ENCODE measurements at places on chromosomes 2 and 18.

GRCh38 chr2:145110668-145111356 is 590.9 kb upstream of the ZEB2 start:
- DNase-seq: no peak

- peak; percentile 79 for DNase-seq
Observed at GRCh38 chr2:191150600-191151330, at the start of gene STAT4. STAT4 (minus strand) TSS chr2:191150994; CDS start chr2:191148203, 2,791 bp downstream.

- no peak for DNase-seq
Observed at GRCh38 chr2:26820932-26821331, 27.0 kb upstream of the DPYSL5 start.

GRCh38 chr2:106868275-106868674 is 17.7 kb downstream of the ST6GAL2 start:
- no peak for DNase-seq

GRCh38 chr2:55518841-55519165 is 715 bp upstream of the CFAP36 start:
- DNase-seq: no peak

DNA sequence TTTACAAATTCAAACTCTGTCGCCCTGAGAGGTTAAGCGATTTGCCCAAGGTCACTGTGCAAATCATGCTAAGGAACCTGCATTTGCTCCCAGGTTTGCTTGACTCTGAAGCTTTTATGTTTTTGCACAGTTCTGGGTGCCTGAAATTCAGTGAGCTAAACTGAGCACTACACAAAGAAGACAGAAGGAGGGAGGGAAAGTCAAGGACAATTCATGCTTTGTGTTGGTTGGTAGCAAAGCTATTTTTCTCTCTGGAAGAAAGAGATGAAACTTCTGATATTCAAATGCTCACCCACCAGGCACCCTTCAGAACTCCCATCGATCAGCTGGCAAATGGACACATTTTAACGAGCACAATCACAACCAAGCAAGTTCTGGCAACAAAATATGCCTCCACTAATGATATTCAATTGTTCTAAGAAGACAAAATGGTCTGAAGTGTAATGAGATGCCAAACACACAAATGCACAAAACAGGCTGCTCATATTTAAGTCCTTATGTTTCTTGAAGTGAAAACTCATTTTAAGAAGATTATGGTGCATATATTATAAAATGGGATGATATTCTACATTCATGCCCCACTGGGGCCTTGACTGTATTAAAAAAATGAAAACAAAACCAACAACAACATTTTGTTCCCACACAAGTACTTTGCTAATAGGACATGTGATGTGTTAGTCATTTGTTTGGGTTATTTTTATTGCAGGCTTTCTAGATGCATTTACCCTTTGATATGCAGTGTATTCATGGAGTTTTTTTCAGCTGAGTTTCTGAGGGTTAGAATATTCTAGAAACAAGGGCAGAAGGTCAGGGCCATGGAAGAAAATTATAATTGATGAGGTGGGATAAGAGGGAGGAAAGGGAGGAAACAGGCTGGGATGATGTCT is 445.6 kb upstream of the CELF4 start:
- no peak for DNase-seq

- DNase-seq: peak; percentile 81
Observed at GRCh38 chr18:24075767-24076597, 61.4 kb downstream of the TTC39C start.

- no peak for DNase-seq
Observed at GRCh38 chr2:5412001-5412400, 280.2 kb upstream of the SOX11 start.

DNA sequence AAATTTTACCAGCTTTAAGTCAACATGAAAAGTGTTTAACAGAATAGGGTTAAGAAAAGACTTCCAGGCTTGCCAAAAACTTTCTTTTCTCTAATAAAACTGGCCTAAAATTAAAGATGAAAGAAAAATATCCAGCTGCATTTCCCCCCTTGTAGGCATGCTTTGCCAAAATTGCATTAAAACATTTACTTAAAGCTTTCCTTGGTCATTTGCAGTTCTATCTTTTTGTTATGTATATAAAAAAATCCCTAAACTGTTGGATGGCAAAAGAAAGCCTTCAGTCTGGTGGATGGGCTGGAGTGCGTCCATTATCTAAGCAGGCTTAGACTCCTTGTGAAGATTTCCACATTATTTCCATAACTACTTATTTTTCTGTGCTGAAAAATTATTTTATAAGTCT is 105.4 kb upstream of the DSEL start:
- no peak for DNase-seq

- DNase-seq: peak; percentile 27
Observed at GRCh38 chr2:25833566-25833965, 44.7 kb downstream of the ASXL2 start.

DNA sequence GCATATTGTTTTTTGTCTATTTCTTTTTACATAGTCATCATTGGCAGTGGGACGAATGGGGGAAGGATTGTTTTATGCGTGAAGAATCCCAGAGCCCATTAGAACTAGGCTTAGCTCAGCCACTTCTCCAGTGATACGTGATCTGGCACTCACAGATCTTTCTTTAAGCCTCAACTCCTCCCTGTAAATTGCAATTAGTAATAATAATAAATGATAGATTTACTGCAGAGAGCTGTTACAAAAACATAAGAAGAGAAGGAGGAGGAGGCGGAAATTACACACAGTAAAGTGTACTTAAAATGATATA is 629.3 kb downstream of the NRXN1 start:
- DNase-seq: no peak

DNA sequence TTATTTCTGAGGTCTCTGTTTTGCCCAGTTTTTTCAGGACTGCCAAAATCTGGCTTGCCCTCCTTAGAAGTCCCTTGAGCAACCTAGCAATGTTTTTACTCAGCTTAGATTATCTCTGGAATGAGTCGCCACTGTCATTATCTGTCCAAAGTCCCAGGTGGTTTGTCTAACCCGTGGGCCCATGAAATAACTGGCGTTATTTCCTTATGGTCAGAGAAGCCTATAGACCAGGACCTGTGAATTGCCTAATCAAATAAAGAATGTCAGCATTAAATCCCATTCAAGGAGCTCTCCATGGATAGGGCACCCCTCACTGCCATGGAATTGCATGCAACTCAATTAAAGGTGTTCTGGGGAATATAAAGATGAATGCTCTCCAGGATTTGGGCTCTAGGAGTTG is 373.9 kb downstream of the SETBP1 start:
- no peak for DNase-seq

- no peak for DNase-seq
Observed at GRCh38 chr2:199777916-199778315, 73.1 kb downstream of the FTCDNL1 start.

- no peak for DNase-seq
Observed at GRCh38 chr2:101753720-101754490, 56.4 kb downstream of the MAP4K4 start.

GRCh38 chr2:151649400-151649799 is 84.9 kb downstream of the NEB start:
- no peak for DNase-seq

DNA sequence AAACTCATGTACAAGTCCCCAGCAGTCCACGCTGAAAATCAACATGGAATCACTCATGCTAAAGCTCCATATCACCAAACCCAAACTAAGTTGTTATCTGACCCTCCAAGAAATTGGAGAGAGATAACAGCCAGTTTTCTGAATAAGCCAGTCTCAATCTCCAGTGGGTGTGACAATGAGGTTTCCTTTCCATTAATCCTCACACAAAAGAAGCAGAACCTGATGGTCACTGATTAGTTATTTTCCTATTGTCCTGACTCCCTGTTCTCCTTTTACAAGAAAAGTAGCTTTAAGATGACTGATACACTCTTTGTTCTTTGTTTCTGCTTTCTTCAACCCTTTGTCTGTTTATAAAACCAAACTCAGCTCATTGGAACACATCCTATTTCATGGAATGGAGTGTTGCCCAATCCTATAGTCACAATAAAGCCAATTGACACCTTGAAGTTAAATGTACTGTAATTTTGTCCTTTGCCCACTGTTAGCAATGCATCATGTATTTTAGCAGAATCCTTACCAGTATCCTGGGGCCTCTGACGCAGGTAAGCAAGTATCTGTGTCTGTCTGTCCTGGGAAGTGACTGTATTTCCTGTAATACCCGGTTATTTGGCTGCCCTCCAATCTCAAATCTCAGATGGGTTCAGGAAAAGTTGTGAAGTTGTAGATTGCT is 30.6 kb upstream of the SH3RF3 start:
- no peak for DNase-seq

DNA sequence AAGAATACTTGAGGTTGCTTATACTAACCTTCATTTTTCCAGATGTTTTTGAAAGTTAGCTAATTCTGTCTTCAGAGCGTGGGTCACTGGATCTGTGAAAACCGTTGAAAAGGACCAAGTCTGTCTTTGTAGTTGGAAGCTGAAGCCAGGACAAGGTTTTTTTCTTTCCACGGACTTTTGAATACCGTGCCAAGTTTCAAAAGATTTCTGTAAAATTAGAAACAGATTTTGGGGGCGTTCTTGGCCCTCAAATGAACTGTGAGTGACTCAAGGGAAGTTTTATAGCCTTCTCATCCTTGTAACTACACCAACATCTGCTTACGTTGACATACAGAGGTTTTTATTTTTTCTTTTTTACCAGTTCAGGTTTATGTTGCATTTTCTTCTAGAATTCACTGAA is at the start of gene FAP:
Gene FAP (minus strand): TSS at position 152 of the 400 bp plus-strand sequence. CDS start 118 bp downstream, at position 34.
- no peak for DNase-seq

GRCh38 chr2:175619179-175620045 is 382.7 kb downstream of the LNPK start:
- DNase-seq: no peak

GRCh38 chr18:79394534-79395307 is 1.0 kb upstream of the NFATC1 start:
- peak; percentile 82 for DNase-seq

DNA sequence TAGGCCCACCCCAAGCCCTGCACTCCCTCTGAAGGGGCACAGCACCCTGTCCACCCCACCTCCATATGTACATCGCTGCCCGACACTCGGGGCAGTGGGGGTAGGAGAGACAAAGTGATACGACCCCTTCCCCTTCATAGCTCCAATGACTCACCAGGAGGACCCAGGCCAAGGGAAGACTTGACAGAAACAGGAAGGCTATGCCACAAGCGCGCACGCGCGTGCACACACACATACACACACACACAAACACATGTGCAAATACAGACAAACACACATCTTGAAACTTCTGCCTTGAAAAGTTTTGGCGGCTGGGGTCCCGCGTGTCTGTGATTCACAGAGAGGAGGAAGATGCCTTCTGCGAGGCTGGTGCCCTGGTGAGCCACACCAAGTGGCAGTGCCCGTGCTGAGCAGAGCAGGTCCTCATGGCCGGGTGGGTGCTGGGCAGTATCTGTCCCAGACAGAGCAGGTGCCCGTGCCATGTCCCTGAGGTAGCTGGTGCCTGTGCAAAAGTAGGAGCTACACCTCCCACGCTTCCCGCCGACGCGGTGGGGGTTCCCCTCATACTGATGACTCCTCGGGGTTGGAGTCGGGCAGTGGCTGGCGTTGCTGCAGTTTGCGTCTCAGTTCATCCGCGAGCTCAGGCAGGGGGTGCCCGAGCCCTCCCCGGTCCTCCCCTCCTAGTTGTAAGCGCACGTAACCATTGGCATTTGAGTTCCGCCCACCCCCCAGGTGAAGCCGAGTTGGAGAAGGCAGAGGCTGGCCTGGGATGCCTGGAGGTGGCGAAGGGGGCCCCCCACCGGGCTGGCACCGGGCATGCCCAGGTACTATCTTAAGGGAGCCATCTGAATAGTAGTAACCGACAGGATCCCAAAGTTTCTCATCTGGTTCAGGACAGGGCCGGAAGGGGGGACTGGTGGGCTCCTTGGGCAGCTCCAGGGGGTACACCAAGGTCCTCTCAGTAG is 2.5 kb upstream of the ANKRD39 start:
- DNase-seq: peak; percentile 58

DNA sequence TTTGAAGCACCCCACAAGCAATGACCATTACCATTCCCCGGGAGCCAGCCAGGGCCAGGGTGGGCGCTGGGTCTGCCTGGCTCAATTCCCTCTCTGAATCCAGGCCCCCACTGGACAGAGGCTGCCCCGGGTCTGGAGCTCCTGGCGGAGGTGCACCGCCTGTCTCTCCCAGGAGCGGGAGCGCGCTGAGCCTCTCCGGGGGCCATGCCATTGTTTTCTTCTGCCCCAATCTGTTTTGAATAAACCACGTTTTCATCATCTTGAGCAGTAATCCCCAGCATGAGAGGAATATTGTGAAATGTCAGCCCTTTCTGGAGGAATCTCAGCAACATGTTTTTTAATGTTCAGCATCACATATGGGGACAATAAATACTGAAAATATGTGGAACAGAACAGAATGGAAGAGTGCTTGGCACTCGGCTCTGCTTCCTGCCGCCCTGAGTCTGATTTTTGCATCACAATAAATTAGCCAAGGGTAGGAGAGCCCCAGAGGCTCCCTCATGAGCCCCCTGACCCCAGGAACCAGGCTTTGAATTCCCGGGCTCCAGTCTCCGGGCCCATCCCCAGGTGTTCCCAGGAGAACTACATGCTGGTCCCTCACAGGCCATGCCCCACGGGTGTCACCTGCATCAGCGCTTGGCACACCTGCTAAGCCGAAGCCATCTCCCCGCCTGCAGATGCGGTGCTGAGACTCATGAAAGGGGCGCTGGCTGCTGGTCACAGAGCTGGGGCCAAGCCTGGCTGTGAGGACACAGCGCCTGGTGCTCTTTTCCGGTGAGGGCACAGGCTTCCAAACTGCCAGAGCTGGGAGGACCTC is 88.8 kb downstream of the INHBB start:
- DNase-seq: no peak

GRCh38 chr2:44237221-44237620 is 38.1 kb upstream of the SLC3A1 start:
- DNase-seq: peak; percentile 22

GRCh38 chr18:55100817-55101457 is 141.7 kb upstream of the CCDC68 start:
- DNase-seq: no peak

- peak; percentile 6 for DNase-seq
Observed at GRCh38 chr2:61762292-61762691, 91.6 kb downstream of the FAM161A start.

DNA sequence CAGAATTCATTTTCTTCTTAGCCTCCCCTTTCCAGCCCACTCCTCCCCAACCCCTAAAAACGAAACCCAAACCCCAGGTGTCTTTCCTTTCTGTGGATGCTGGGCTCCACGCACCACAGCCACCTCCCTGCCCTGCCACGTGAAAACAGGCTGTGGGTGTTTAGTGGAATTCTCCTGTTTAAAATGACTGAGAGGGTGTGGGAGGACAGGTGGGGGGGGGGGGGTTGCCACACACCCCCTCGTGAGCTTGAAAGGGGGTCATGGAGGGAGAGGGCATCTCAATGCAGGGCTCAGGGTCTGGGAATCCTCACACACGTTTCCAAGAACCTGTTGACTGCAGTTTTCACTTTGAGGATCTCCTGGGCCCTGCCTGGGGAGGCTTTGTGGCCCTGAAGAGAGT is 110.3 kb downstream of the FAM210A start:
- no peak for DNase-seq

Measured in stimulated activated CD4-positive, alpha-beta T cell treated with anti-CD3 and anti-CD28 coated beads, Interleukin-2, amount 100 ng/mL, for 24 hours (primary cell).